Keratinocyte (primary cell): ENCODE measurements at places on chromosomes 16 and 17. TPM values are rescaled to one million over a fixed set of nuclear protein-coding genes. Genes with fewer than 3 reads are reported as not detected.

Gene ABCA8
- polyA plus RNA-seq, result 0.01 to 0.05 TPM in 2 of 3 replicates, not detected in the other

DNA sequence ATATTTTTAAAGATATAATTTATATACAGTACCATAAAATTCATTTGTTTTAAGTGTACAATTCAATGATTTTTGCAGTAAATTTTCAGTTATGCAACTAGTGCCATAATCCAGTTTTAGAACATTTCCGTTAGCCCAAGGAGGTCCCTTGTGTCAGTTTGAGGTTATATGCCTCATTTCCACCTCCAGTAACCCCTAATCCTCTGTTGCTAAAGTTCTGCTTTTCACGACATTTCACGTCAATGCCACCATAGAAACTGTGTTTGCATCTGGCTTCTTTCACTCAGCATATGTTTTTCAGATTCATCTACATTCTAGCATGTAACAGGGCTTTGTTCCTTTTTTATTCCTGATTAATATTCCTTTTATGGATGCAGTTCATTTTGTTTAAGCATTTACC is 42.4 kb upstream of the NUDT7 start:
- no peak overlapping the region for H3K27ac ChIP-seq
- no peak for DNase-seq
- H3K27me3 ChIP-seq, result no peaks in the 10 kb centered on the region
- no peak overlapping the region for H3K4me3 ChIP-seq

Gene ZNF624
- 1.3 to 2.1 TPM (median 2.0 TPM) in 3 replicates for polyA plus RNA-seq

Gene CIITA
- polyA plus RNA-seq, result 0.02 to 0.12 TPM (median 0.05 TPM) in 3 replicates
